Aorta (tissue), 5 donors: ENCODE measurements at places on chromosomes 4 and X. TPM values are rescaled to one million over a fixed set of nuclear protein-coding genes. Genes with fewer than 3 reads are reported as not detected.

- no peak for DNase-seq
These were observed 44.9 kb upstream of the NDST4 start for GRCh38 chr4:115158296-115158695.

The RENBP gene
- 13.1 TPM for total RNA-seq

The NOX1 gene
- not detected for total RNA-seq

DNA sequence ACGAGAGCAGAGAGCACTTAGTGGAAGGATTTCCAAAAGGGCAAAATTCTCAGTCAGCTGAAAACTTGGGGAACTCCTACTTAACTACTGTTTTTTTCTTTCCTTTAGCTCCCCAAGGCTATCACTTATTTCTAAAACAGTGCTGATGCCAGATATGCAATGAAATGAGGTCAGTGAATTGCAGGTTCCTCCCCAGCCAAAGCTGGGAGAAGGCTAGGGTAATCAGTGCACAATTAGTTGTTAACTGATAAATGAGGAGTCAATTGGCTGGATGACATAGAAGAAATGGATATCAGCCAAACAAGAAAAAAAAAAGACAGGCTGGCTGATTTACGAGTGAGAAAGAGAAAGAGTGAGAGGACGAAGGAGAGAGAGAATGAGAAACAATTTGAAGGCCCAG lies 195.6 kb downstream of the GPC3 start:
- no peak for DNase-seq

DNA sequence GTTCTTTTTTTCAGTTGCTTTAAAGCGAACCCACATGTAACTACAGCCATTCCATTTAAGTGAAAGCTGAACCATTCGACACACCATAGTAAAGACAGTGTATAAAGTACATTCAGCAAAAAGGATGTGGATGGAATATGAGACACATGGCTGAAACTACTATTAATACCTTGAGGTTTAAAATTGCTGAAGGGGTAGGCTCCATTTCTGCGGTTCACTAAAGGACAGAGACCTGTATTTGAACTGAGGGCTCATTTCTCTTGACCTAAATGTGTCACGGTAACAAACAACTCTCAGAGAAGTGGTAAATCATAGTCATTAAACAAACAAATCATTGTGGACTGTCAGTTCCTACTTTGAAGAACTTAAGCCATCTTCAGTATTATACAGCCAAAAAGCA lies 1085.6 kb upstream of the TENM3 start:
- DNase-seq: no peak

The SERTM2 gene
- total RNA-seq: not detected
